ENCODE measurements at places on chromosomes 13 and 19.
A peak's percentile ranks its signal among the peaks of the same experiment; 100 is the strongest.

GRCh38 chr13:73697166-73697565, 437.0 kb downstream of the KLF12 start:
- DNase-seq, result no peak
- H3K36me3 ChIP-seq, result no peaks in the 10 kb centered on the region
- no peaks in the 10 kb centered on the region for H3K27me3 ChIP-seq
- no peak overlapping the region for H3K4me3 ChIP-seq

DNA sequence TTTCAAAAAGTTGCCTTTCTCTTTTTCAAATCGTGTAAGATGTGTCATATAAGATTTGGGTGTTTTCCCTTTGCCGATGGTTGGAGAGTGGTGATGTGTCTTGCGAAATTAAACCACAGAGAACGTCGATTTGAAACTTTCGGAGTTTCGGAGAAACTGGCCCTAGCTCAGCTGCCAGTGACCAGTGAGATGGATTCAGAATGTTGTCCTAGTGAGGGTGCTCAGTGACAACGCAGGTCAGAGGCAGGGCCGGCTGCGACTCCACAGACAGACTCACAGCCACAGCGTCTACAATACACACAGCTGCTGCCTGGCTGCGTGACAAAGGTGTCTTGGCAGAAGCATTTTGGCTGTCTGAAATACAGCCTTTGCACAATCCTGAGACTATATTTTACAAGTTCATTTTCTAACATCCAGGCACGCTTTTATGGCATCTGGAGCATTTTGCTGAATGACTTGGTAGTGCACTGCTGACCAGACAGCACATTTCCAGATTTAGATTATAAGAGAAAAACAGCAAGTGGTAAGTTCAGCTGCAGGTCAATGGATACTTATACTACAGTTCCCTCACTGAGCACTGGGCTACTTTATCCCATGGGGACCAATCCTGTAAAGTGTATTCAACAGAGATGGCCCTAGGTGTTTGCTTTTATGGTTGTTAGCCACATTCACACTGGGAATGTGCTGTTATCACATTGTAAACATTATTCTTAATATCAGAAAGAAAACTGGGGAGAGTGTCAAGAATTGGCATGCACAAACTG, 207.5 kb downstream of the KCNRG start:
- no peaks in the 10 kb centered on the region for H3K36me3 ChIP-seq
- no peak overlapping the region for H3K4me3 ChIP-seq
- DNase-seq, result peak; percentile 18
- no peaks in the 10 kb centered on the region for H3K27me3 ChIP-seq
- H3K27ac ChIP-seq, result no peak overlapping the region

DNA sequence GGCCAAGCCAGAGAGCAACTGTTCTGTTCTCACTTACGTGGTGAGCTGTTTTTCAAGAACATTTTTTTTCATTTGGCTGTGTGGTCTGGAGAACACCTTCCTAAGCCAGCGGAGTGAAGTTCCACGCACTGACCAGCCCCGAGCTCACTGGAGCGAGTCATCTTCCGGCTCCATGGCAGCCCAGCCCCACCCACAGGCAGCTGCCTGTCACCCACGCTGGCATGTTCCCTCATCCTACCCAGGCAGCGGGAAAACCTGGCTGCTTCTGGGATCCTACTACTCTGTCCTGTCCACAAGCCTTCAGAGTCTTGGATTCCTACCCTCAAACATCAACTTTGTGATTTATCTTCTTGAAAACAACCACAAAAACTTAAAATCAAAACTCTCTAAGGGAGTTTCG, 76.2 kb downstream of the GGACT start:
- DNase-seq, result no peak
- H3K4me3 ChIP-seq, result no peak overlapping the region
- no peak overlapping the region for H3K27ac ChIP-seq
- H3K36me3 ChIP-seq, result no peaks in the 10 kb centered on the region
- no peaks in the 10 kb centered on the region for H3K27me3 ChIP-seq
- H3K4me1 ChIP-seq, result no peaks in the 10 kb centered on the region

- no peaks in the 10 kb centered on the region for H3K4me1 ChIP-seq
- DNase-seq, result no peak
- H3K4me3 ChIP-seq, result no peak overlapping the region
- H3K27me3 ChIP-seq, result no peaks in the 10 kb centered on the region
These were observed 118.7 kb upstream of the C1QTNF9B start for GRCh38 chr13:24016046-24016445.

DNA sequence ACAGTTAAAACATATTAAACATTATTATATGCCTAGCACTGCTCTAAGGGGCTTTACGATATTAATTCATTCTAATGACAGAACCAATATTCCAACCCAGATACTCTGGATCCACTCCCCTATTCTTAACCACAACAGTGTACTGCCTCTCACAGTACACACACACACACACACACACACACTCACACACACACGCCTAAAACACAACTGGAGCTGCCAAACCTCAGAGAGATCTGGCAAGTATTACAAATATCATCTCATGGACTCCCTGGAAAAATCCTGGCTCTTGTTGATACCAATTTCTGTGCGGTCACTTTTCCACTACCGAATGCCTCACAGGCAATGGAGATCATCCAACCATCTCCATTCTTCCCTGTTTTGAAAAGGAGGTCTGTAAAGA, 1.3 kb downstream of the ZNF780A start:
- peak overlapping the region; percentile 93 for H3K4me3 ChIP-seq
- DNase-seq, result no peak
- no peaks in the 10 kb centered on the region for H3K27me3 ChIP-seq
- peak overlapping the region; percentile 96 for H3K27ac ChIP-seq
- H3K4me1 ChIP-seq, result peaks cover 11% of the 10 kb centered on the region
- peaks cover 5% of the 10 kb centered on the region for H3K36me3 ChIP-seq

- H3K4me3 ChIP-seq, result no peak overlapping the region
- no peak overlapping the region for H3K27ac ChIP-seq
- H3K36me3 ChIP-seq, result peaks cover 28% of the 10 kb centered on the region
- H3K4me1 ChIP-seq, result peaks cover 4% of the 10 kb centered on the region
These were observed 108.6 kb downstream of the MYCBP2 start for GRCh38 chr13:77218274-77218673.

- no peak for DNase-seq
- H3K4me1 ChIP-seq, result no peaks in the 10 kb centered on the region
- H3K27me3 ChIP-seq, result no peaks in the 10 kb centered on the region
- peak overlapping the region; percentile 62 for H3K27ac ChIP-seq
These were observed 8.5 kb downstream of the PLEKHA4 start for GRCh38 chr19:48859711-48860572.

- no peaks in the 10 kb centered on the region for H3K27me3 ChIP-seq
- H3K4me3 ChIP-seq, result no peak overlapping the region
- DNase-seq, result no peak
- H3K27ac ChIP-seq, result no peak overlapping the region
- no peaks in the 10 kb centered on the region for H3K4me1 ChIP-seq
These were observed 12.1 kb downstream of the PRR22 start for GRCh38 chr19:5772416-5772815.

GRCh38 chr19:4386041-4386782, 14.1 kb downstream of the SH3GL1 start:
- no peak overlapping the region for H3K27ac ChIP-seq
- DNase-seq, result no peak
- H3K4me3 ChIP-seq, result no peak overlapping the region
- H3K36me3 ChIP-seq, result peaks cover 23% of the 10 kb centered on the region
- H3K27me3 ChIP-seq, result no peaks in the 10 kb centered on the region
- H3K4me1 ChIP-seq, result peaks cover 14% of the 10 kb centered on the region

- H3K4me1 ChIP-seq, result no peaks in the 10 kb centered on the region
- H3K36me3 ChIP-seq, result no peaks in the 10 kb centered on the region
- no peaks in the 10 kb centered on the region for H3K27me3 ChIP-seq
- no peak overlapping the region for H3K27ac ChIP-seq
- H3K4me3 ChIP-seq, result no peak overlapping the region
- no peak for DNase-seq
These were observed 105.9 kb upstream of the GJB6 start for GRCh38 chr13:20337884-20338551.

DNA sequence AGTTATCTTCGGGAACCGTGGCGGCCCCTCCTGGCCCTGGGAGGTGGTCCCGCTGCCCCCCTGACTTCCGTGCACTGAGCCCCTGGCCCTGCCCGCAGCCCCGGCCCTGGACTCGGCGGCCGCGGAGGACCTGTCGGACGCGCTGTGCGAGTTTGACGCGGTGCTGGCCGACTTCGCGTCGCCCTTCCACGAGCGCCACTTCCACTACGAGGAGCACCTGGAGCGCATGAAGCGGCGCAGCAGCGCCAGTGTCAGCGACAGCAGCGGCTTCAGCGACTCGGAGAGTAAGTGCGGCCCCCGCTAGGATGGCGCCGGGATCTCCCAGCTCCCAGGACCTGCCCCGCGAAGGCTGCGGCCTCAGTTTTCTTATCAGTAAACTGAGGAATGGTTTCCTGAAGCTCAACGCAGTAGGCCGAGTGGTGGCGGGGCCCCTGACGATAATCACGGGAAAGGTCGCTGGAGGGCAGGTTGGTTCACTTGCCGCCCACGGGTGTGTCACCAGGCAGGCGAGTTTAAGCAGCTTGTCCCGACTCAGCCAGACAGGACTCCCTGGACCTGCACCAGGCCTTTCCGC, 924 bp downstream of the RGCC start:
- H3K36me3 ChIP-seq, result peaks cover 2% of the 10 kb centered on the region
- peaks cover 41% of the 10 kb centered on the region for H3K4me1 ChIP-seq
- H3K4me3 ChIP-seq, result peak overlapping the region; percentile 81
- peak; percentile 62 for DNase-seq
- H3K27ac ChIP-seq, result no peak overlapping the region

DNA sequence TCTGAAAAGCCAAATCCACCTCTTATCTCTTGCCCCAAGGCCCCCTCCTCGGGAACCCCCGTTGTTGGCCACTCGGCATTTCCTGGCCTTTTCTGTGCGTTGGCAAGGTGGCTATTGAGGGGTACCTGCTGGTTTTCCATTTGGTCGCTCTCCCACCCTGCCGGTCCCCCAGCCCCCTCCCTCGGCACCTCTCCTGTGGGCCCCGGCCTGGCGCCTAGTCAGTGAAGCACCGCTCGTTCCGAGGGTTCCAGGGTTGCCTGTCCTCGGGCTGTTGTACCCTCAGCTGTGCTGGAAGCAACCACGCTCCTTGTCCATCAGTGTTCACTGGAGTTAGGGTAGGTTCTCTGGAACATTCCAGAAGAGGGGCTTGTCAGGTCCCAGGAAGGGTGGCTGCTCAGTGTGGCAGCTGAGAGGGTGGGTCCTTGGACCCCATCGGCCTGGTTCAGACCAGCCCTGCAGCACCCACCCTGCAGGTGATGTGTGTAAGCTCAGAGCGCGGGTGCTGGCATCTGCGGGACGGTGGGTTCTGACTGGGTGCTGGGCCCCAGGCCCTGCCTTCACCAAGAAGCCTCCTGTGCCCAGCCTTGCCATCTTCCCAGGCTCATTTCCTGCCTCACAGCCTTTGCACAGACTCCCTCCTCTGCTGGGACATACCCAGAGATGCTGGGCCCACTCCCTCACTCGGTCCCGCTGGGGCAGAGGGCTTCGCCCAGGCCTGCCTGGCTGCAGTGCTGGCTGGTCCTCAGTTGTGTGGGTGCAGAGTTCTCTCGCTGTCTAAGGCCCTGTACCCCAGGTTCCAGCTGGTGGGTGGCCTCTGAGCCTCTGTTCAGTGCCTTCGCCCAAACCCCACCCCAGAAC, 21.3 kb downstream of the NKPD1 start:
- H3K36me3 ChIP-seq, result peaks cover 45% of the 10 kb centered on the region
- no peak overlapping the region for H3K27ac ChIP-seq
- no peak overlapping the region for H3K4me3 ChIP-seq
- no peak for DNase-seq

DNA sequence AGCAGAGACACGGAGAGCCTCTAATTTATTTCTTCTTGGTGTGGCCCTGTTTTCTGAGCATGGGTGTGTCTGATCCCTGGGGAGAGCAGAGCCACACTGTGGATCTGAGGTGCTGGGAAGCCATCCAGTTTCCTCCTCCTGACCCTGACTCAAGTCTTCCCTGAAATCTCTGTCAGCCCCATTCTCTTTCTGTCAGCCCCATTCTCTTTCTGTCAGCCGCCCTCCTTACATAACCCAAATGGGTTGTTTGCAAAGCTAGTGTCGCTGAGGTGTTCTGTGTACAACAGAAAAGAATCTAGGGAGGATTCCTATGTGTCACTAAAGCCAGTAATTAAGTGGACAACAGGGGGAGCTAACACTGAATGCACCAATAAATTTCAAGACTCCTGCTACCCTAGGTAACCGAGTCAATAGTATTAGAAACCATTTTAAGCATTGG, 50.2 kb downstream of the LRCH1 start:
- H3K36me3 ChIP-seq, result no peaks in the 10 kb centered on the region
- H3K4me3 ChIP-seq, result no peak overlapping the region
- H3K27ac ChIP-seq, result no peak overlapping the region
- peaks cover 35% of the 10 kb centered on the region for H3K4me1 ChIP-seq
- no peaks in the 10 kb centered on the region for H3K27me3 ChIP-seq

GRCh38 chr19:41746593-41747227, 8.6 kb upstream of the CEACAM6 start:
- H3K27ac ChIP-seq, result no peak overlapping the region
- no peaks in the 10 kb centered on the region for H3K36me3 ChIP-seq
- peaks cover 35% of the 10 kb centered on the region for H3K4me1 ChIP-seq

DNA sequence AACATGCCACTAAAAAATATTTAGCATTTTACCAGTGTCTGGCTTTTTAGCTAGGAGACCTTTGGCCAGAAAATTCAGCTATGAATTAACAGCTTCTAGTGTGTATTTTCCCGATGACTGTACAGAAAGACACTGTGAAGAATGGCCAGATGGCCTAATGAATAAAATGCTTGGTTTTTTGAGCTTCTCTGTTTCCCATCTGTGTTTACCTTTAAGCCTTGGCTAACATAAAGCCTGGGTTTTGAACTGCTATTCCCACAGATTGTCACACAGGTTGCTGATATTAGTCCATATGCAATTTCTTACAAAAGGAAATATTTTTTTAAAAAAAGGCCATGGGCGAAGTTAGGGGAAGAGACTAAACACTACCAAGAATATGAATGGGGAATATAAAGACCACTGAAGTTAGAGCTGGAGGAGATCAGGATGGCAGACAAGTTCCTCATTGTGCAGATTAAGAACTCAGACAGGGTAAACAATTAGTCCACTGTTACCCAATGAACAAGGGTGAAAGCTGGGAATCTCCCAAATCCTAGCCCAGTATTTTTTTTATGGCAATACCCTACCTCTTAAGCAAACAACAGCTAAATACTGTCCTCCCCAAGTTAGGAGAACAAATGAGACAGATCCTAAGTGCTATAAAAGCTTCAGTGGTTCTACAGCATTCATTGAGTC, 95.1 kb downstream of the DCT start:
- no peaks in the 10 kb centered on the region for H3K36me3 ChIP-seq
- H3K4me1 ChIP-seq, result no peaks in the 10 kb centered on the region
- H3K27me3 ChIP-seq, result peaks cover 6% of the 10 kb centered on the region

DNA sequence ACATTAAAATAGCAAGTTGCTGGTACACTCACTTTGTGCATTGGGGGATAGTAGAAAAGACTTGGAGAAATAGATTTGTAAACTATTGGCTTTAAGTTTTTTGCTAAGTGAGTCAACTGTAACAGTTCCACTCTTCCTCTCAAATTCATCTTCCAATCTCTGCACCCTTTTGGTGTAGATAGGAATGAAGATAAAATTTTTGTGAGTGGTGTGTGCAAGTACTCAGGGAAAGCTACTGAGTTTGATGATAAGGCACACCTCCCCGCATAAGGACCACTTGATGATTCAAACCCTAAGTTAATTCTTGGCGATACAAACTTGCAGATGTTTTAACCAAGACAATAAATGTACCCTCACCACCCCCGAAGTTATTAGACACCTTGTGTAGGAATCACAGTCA, 168.3 kb upstream of the SLITRK1 start:
- H3K4me3 ChIP-seq, result no peak overlapping the region
- no peaks in the 10 kb centered on the region for H3K36me3 ChIP-seq
- no peaks in the 10 kb centered on the region for H3K4me1 ChIP-seq
- DNase-seq, result no peak
